ENCODE measurements at places on chromosomes 6 and 20.

DNA sequence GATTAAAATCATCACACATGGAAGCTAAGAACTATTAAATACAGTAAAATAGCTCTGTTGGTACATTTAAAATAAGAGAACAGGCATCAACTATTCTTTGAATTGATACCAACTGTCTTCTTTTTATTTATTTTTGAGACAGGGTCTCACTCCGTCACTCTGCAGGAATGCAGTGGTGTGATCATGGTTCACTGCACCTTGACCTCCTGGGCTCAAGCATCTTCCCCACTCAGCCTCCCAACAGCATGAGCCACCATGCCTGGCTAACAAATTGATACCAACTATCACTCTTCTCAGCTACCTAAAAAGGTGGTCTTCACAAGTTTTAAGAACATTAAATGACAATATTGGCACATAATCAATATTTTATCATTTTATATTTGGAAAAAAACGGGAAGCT is 7.8 kb upstream of the PNISR start:
- DNase-seq = no peak

- no peak for DNase-seq
These were observed 26.4 kb downstream of the ZFAND3 start for GRCh38 chr6:37845930-37846329.

DNA sequence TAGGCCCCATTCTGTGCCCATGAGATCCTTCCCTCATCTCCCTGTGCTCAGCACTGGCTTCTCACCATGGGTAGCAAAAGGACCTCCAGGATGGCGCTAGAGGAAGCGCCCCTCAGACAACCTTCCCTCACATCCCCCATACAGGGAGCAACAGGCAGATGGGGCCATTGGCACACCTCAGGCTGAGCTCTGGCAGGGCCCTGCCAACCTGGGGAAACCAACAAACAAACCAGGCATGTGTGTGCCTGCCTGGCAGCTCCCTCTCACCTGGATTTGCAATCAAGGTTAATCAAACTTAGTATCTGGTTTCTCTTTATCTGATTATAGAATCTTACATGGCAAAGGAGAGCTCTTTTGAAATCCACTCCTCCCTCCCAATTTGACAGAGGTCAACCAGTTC is 134.9 kb downstream of the SLC23A2 start:
- DNase-seq = no peak

DNA sequence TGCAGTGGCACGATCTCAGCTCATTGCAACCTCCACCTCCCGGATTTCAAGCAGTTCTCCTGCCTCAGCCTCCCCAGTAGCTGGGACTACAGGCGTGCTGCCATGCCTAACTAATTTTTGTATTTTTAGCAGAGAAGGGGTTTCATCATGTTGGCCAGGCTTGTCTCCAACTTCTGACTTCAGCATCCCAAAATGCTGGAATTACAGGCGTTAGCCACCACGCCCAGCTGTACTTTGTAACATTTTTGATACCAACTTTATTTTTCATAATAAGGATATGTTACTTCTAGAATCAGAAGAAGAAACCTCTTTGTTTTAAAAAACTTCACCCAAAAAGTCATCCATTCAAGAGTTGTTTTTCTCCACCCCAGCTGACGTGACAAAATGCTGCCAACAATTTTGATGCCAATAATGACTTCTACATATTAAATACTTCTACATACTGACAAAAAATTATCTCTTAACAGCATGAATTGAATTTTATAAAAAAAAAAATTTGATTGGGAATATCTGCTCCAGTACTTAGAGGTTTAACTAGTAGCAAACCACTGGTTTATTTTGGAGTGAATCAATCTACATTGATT is 22.5 kb upstream of the PRIM2 start:
- DNase-seq = no peak

DNA sequence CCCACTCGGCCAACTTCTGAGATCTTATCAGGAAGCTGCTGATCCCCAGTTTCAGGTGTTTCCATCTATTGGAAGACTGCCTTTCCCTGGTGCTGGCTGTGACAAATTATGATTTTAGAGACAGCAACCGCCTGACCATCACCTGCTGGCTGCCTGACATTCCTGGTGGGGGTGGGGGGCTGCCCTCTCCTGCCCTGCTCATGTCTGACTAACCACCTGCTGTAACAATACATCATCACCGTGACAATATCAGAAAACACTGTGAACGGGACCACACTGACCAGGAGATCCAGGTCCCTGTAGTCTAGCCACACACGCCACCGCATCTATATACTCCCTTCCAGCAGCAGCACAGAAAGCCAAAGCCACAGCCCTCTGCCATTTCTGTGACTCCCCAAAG is 537.5 kb downstream of the QKI start:
- DNase-seq = no peak

DNA sequence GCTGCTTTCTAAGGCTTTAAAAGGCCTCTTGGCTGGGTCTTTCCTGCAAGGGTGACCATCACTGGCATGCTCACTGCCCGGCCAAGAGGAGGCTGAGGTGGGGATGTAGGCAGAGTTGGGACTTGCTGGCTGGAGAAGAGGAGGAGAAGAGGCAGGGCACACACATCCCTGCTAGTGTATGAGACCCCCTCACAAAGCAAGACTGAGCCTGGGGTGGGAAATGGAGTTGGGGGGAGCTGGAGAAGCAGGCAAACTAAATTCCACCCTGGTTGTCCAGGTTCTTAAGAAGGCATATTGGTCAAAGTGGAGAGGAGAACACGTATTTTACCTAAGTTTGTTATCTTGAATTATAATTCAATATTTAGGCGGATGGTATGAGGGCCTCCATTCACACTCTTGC is 1.7 kb upstream of the KIZ start:
- DNase-seq = no peak

GRCh38 chr6:159828074-159828473 is 28.0 kb downstream of the PNLDC1 start:
- peak; percentile 59 for DNase-seq

- peak; percentile 15 for DNase-seq
These were observed 83.1 kb downstream of the VEGFA start for GRCh38 chr6:43853066-43853650.

DNA sequence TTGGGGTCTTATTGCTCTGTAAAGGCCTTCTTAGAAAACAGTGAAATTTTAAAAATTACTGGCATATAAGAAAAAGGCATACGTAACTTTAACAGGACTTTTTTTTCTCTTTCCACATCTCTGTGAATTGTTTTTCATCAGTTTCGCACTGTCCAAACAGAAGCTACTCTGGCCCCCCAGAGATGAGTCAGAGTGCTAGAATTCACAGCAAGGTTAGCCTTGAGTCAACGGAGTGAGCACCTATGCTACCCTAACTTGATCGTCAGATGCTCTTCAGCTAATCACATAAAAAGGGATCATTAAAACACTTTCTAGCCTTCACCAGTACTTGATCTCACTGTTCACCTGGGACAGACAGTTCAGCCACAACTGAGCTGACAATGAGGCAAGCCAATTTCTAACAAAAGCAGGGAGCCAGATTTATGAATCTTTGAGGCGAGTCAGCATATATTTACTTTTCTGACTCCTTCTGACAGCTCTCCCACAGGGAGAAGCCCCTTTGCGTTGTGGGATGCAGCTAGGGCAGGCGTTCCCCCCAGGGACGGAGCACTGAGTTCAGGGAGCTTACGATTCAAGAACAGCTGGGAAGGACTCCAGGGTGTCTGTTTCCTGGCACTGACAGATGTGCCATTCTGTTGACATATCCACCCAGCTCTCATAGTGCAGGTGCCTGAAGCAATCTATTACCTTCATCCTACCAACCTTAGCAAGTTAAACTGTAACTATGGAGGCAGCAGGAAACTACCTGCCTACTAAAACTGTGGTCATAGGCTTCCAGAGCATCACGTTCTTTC is 46.4 kb upstream of the SPDEF start:
- DNase-seq = peak; percentile 22

DNA sequence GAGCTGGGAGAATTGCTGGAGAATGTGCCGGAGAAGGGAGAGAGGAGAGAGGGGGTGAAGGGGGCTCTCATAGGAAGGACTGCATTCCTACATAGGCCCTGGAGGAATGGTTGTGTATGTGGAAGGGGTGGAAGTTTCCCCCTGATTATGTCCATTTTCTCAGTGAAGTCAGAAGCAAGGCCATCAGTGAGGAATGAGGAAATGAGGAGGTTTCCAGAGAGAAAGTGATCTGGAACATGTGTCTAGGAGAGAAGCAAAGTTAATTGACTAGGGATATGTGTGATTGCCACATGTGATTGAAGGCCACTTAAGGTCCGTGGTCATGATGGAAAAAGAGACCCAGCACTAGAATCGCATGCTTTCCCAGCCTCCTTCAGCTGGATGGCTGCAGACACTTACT is 42.3 kb downstream of the TBPL1 start:
- no peak for DNase-seq

DNA sequence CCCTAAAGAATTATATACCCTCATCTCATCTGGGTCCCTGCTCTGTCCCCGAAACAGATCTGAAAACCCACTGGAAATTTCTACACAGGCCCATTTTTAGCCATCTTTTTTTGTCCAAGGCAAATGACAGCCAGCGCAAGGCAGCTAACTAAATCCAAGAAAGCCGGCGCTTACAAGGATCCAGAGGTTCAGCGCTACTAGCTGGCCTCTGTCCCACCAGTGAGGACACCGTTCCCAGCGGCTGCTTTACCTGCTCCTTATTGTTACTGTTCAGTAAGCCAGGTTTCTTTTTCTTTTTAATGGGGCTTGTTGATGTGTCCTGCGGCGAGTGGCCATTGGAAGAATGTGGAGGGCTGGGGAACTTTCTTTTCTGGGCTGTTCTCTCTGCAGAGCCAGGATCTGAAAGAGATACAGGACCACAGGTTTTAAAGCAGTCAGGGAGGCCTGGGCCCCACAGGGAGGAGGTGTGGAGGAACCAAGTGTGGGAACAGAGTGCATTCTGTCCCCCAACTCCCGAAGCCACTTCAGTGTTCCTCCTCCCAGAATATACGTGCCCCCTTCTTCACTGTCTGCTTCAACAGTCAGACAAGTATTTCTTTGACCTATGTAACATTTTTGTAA is 46.6 kb downstream of the ZMYND8 start:
- DNase-seq = no peak

DNA sequence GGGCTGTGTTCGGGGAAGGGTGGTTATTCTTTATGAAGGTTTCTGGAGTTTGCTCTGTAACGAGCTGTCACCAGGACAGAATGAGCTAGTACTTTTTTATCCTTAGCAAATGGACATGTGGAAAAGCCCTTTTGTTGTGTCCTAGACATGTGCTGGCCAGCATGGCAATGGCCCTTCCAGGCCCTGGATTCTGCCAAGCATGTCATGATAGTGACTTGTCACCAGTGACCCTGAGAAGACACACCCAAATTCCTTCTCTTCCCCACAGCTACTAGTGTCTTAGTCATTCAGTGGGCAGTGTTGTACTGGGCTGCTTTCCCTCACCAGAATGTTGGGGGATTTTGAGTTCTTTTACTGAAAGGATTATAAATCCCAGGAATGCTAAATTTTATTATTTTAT is 74.0 kb upstream of the XRN2 start:
- DNase-seq = peak; percentile 15

DNA sequence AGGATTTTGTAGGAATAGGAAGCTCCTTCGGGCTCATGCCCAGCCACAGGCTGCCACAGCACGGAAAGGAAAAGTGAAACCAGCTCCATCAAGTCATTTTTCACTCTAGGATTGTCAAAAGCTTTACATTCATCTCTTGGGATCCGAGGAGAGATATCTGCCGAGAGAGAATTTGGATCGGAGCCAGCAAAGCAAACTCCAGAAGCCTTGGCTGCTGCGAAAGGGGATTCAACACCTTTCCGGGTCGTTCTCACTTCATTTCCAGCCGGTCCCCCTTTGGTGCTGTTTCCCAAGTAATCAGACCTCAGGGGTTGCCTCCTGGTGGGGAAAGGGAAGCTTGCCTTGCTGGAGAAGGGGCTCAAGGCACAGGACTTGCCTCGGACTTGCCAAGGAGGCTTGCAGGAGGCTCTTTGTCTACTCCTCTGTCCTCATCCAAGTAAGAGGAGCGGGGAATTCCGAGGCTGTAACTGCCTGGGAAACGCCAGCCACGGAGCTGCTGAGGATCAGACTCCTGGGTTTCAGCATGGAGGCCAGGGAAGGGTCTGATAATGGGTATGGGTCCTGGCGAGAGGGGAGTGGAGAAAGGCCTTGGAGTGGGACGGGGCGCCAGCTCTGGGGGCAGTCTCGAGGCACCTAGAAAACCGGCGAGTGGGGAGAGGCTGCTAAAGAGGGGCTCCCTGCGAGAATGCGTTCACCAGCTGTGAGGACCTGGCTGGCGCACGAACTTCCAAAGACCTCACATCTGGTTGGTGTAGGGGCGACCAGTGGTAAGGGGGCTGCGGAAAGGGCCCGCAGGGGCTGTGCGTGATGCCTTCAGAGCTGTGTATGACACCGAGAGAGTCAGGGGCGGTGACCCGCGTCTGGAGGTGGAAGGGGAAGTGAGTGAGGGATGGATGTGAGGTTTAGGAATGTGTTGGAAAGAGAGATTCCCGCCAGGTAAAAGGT is 702 bp downstream of the ETV7 start:
- peak; percentile 51 for DNase-seq

DNA sequence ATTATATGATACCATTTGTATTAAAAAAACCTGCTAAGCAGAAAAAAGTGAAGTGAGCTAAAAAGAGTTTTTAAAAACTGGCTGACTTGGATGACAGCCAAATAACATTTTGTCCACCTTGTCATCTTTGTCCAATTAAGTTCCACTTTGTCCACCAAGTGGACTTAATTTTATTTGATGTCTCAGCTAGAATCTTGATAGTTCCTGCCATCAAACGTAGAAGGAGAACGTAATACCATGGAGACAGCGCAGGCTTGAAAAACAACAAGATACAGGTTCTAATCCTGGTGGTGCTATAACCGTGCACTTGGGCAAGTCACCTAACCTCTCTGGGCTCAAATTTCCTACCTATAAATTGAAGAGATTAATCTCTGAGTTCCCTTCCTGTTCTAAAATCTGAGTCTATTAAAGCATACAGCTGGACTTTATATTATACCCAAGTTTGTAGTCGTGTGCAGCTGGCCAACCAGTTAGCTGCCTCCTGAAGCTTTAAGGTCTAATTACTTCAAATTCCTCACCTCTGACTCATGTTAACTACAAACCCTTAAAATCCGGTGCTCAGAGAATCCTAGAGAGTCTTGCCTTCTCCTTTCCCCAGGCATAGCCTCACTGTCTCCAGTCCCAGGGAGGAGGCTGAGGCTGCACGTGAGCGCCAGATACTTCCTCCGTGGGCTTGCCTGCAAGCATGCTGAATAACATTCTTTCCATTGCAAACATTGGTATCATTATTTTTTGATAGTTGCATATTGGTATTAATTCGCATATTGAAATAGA is 16.8 kb downstream of the TMEM244 start:
- peak; percentile 86 for DNase-seq

- DNase-seq = peak; percentile 56
These were observed 46.0 kb upstream of the PTPN1 start for GRCh38 chr20:50464026-50464724.

- DNase-seq = no peak
These were observed 11.8 kb upstream of the GPR6 start for GRCh38 chr6:109966299-109966698.

DNA sequence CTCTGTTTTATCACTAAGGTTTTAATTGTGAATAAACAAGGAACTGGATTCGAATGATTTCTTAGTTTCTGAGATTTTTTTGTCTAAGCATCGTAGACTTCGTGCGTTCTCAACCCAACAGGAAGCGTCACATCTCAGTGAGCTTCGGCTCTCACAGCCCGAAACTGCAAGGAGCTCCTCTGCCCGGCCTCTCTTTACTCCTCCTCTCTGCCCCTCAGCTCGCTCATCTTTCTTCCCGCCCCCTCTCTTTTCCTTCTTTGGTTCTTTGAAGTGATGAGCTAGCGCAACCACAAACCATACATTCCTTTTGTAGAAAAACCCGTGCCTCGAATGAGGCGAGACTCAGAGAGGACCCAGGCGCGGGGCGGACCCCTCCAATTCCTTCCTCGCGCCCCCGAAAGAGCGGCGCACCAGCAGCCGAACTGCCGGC is 480 bp upstream of the NT5E start:
- peak; percentile 90 for DNase-seq
